Neural crest cell (in vitro differentiated cells): ENCODE measurements at places on chromosomes 3 and 15. TPM values are rescaled to one million over a fixed set of nuclear protein-coding genes. Genes with fewer than 3 reads are reported as not detected.

- no peak for DNase-seq
Observed at GRCh38 chr15:51536965-51537574, 85.5 kb downstream of the DMXL2 start.

DNA sequence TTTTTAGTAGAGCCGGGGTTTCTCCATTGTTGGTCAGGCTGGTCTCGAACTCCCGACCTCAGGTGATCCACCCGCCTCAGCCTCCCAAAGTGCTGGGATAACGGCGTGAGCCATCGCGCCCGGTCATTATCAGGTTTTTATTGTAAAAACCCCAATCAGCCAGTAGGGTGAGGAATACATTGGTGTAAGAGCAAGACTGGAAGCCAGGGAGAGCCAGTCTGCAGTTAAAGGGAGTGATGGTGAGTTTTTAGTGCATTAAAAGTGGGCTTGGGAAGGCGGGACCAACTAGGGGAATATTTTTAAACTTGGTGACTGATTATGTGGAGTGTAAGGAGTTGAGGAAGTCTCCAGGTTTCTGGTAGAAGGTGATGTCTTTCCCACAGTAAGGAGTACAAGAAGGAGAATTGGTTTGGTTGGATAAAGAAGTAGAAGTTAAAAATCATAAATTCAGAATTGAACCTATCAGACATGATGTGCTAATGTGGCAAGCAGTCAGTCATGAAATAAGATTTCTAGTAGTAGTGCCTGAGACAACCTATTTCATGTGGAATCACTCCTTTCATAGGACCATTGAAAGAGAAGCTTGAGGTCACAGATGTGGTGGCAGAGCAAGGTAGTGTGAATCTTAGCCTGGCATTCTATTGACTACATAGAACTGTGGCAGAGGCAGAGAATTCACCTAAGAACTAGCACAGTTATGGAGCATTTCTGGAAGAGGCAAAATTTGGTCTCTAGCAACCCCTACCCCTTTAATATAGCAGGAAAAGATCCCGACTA is 2.4 kb upstream of the DCBLD2 start:
- DNase-seq = no peak

- no peak for DNase-seq
Observed at GRCh38 chr15:46309914-46310313, 675.1 kb downstream of the SQOR start.

DNA sequence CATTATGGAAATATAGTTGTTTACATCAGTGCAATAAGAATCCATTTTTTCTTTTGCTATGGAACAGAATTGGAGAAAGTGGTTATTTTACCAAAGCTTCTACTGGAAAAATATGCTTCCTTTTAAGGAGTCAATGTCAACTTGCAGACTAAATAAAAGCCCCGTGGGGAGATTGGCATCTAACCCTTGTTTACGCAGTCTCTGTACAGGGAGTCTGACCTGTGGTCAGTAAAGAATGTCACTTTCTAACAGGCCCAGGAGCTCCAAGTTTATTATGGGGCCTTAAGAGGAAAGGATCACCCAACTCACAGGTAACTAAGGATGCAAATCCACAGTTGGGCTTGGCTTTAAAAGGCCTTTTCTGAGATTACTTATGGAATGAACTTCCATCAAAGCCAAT is 1751.2 kb downstream of the SI start:
- DNase-seq = no peak

The CHST2 gene
- 4.3 and 4.5 TPM in 2 replicates for total RNA-seq

- DNase-seq = no peak
Observed at GRCh38 chr3:76028774-76029173, 243.4 kb upstream of the ZNF717 start.

The U2SURP gene
- total RNA-seq = 152 and 166 TPM in 2 replicates

GRCh38 chr15:74036271-74037170 is 42.0 kb downstream of the PML start:
- DNase-seq = peak; percentile 59

- DNase-seq = no peak
Observed at GRCh38 chr3:79672731-79673130, 95.1 kb downstream of the ROBO1 start.

The GPX1 gene
- 165 and 172 TPM in 2 replicates for total RNA-seq

- peak; percentile 76 for DNase-seq
Observed at GRCh38 chr3:124688581-124689454, 41.4 kb upstream of the UMPS start.

The TMEM212 gene
- not detected in 2 replicates for total RNA-seq
